ENCODE measurements at places on chromosomes 1 and 21.

GRCh38 chr1:53293123-53293522, 34.7 kb downstream of the LRP8 start:
- DNase-seq = no peak

GRCh38 chr21:35051287-35051818, 2.3 kb upstream of the RUNX1 start:
- DNase-seq = peak; percentile 69

- DNase-seq = no peak
Measured at GRCh38 chr1:56758794-56759193, 60.4 kb downstream of the FYB2 start.

DNA sequence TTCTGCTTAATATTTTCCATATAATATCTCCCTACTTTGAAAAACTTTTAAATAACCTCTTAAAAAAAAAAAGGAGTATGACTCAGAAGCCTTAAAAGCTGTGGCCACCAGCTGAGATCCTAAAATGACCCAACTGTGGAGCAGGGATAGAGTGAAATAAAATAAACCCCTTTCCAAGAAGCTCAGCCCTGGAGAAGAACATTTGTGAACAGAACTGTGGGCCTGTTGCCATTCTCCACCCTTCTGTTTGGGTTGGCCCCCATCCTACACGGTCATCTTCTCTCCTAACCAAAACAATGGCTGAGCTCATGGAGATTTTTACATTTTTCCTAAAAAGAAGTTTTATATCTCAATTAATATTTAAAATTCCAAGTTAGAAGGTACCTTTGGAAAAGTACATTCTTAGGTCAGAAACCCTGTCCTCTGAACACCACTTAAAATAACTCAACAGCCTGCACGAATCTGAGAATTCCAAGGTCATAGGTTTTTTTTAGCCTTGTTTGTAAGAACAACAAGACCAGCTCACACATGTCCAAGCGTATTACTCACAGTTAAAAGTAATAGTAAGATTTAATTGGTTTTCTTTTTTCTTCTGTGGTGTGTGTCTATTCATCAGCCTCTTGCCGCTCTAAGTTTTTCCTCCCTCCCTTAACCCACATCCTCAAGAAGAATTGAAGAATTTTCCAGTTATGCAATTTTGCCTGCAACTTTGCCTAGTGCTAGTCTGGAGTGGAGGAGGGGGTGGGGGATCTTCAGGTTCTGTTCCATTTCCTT, 107.7 kb upstream of the ERRFI1 start:
- DNase-seq = no peak

DNA sequence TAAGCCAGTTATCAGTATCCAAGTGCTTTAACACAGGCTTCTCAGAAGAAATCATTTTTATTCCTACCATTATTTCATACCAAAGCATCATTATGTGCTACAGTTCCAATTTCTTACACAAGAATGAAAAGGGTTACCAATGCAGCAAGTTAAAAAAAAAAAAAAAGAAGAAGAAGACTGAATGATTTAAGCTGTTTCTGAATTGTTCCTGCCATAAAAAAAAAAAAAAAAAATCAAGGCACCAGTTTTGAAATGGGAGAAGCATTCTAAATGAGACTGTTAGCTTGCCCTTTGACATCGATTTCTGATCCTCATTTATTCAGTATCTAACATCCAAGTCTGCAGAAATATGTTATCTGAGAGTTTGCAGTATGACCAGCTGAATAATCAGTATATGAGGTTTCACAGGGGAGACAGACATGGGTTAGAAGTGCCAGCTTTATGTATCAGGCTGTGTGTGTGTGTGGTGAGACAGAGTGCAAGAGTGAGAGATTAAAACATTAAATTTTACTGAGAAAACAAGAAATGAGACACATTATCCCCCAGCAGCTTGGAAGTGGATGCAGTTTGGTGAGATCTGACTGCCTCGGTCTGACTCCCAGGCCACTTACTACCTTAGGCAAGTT, 105.8 kb downstream of the COLGALT2 start:
- DNase-seq = no peak

DNA sequence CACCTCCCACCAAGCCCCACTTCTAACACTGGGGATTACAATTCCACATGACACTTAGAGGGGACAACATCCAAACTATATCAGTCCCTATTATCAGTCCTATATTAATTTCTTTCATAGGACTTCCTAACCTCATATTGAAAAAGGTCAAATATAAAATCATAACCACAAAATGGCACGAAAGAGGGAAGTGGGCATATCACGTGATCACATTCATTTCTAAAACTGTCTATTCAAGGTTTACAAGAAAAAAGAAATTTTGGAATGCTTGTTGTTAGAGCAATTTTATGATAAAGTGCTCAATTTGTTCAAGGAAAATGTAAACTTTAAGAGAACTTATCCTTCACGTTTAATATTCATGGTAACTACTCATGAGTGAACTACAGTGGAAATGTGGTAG, 13.2 kb upstream of the CDC7 start:
- no peak for DNase-seq

- DNase-seq = no peak
Measured at GRCh38 chr1:8408151-8408839, 90.4 kb downstream of the SLC45A1 start.
